Right ventricle myocardium superior (tissue), 1 donor: ENCODE measurements at places on chromosomes 3 and 15. TPM values are rescaled to one million over a fixed set of nuclear protein-coding genes. Genes with fewer than 3 reads are reported as not detected.

DNA sequence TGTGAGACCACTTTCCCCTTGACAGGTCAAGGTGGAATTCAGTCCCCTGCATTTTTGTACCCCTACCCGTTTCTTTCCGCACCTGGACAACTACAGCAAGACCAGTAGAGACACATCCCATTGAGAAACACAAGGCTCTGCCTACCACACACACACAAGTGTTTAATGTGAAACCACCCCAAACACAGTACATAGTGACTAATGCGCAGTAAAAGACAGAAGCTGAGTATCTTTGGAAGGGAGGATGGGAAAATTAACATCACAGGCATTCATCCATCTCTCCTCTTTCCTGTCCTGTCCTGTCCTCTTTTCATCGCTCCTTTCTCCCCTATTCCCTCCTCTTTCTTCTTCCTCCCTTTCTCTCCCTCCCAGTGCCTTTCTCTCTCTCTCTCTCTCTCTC, 64.8 kb downstream of the SCN11A start:
- DNase-seq = no peak

DNA sequence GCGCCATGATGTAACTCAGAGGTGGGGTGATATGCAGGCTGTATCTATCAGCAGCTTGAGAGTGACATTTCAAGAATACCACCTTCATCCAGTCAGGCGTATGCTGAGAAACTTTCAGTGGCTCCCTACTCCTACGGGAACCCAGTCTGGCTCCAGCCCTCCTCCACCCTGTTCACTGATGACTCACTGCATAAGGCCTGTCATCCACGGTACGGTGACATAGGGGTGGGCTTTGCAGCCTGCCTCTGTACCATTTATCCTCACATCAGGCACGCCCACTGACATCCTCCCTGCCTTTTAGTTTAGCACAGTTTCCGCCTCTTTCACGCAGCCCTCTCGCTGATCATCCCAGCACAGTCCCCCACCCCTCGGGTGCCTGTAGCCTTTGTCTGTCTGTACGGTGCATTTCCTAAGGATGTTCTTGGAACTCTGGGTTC, 11.7 kb downstream of the PXYLP1 start:
- no peak for DNase-seq

DNA sequence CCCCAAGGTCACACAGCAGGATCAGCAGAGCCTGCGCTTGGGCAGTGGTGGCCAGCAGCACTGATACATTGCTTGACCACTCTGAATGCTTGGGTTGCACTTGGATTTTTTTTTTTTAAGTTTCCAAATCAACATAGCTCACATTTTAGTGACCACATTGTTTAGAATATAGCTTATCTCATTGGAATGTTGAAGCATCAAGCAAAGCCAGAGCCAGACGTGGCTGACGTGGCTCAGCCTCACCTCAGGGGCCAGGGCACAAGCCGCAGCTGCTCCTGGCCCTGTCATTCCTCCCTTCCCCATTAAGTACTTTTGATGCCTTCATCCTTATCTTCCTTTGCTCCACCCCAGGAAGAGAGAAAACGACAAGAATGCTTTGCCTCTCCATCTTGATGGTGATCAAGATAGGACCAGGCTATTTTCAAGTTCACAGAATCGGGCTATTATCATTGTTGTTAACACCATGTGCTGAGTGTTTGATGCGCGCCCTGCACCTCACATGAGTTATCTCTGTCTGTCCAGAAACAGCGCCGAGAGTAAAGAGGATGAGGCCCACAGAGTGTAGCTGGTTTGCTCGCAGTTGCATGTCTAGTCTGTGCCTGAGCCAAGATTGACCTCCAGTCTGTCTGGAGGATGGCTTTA, 75.8 kb downstream of the AAGAB start:
- no peak for DNase-seq

DNA sequence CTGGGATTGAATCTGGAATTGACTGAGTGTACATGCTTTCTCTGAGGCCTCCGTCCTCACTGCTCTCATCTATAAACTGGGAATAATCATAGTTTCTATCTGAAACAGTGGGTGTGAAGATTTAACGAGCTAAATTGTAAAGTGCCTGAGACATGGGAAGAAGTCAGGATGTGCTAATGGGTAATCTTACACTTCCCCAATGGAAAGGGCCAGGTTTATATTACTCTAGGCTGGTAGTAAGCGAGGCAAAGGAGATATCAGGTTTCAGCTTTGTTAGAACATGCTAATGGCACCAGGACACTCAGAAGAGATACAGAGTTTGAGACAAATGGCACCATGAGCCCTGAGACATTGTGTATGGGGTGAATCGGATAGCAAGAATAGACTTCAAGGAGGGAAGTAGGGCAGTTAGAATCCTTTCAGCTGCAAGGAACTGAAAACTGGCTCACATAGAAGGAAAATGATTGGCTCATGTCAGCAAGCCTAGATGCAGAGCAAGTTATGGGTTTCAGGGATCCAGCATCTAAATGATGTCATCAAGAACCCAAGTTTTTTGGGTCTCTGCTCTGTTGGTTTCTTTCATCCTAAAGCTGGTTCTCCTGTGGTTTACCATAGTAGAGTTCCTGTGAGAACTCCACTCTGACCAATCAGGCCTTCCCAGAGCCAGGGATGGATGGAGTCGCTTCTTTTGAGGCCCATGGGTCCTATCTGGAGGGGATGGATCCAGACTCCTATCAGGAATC, 21.8 kb downstream of the FLNB start:
- DNase-seq = no peak

GRCh38 chr3:55647670-55648069, 160.6 kb upstream of the WNT5A start:
- DNase-seq = no peak

- DNase-seq = no peak
Observed at GRCh38 chr3:177350121-177350520, 152.8 kb upstream of the TBL1XR1 start.

DNA sequence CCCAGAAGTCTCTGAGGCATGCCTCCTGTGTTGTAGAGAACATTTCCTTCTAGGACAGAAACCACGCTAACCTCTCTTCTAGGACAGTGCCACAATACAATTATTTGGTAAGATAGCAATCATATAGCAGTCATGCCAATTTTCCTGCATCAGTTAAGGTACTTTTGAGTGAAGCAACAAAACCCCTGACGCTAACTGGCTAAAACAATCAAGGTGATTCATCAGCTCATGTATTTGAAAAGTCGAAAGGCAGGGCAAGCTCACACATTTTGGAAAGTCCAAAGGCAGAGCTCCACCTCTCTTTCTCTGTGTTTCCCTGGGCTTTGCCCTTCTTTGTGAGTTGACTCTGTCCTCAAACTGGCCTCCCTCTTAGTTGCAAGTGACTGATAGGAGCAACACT, 10.1 kb downstream of the TERC start:
- DNase-seq = no peak

- no peak for DNase-seq
Observed at GRCh38 chr3:157447026-157447694, 10.5 kb downstream of the PTX3 start.

- DNase-seq = no peak
Observed at GRCh38 chr3:10173095-10173925, 8.6 kb downstream of the IRAK2 start.

DNA sequence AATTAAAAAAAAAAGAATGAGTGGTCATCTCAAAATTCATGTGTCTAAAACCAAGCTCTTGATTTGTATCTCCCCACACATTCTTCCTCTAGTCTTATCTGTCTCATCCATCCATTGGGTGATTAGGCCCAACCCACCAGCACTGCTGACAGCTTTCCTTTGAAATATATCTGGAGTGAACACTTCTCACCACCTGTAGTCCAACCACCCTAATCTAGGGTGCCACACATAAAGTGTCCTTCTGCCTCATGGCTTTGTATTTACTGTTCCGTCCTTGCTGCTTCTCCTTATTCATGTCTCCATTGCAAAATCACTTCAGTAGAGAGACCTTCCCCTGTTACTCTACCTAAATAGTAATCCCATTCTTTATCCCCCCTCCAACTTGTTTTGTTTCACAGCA, 82.4 kb upstream of the PTX3 start:
- DNase-seq = no peak

DNA sequence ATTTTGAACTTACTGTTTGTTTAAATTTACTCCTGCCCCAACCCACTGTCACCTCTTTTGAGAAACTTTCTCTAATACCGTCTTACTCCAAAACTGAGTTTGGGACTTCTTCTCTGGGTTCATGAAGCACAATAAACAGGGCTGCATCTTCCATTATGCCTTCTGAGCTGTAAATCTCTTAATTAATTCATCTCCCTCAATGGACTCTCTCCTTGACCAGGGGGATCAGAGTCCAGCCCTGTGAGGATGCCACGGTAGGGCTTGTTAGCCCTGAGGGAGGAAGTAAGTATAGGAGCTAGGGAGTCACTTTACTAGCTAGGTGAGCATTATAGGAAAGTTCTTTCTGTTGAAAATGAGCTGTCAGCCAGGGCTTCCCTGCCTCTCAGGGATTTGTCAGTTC, 299.3 kb upstream of the SATB1 start:
- DNase-seq = no peak

- DNase-seq = no peak
Observed at GRCh38 chr3:151226088-151226563, 23.1 kb upstream of the GPR171 start.

- no peak for DNase-seq
Observed at GRCh38 chr15:28881600-28881999, 4.2 kb upstream of the APBA2 start.

DNA sequence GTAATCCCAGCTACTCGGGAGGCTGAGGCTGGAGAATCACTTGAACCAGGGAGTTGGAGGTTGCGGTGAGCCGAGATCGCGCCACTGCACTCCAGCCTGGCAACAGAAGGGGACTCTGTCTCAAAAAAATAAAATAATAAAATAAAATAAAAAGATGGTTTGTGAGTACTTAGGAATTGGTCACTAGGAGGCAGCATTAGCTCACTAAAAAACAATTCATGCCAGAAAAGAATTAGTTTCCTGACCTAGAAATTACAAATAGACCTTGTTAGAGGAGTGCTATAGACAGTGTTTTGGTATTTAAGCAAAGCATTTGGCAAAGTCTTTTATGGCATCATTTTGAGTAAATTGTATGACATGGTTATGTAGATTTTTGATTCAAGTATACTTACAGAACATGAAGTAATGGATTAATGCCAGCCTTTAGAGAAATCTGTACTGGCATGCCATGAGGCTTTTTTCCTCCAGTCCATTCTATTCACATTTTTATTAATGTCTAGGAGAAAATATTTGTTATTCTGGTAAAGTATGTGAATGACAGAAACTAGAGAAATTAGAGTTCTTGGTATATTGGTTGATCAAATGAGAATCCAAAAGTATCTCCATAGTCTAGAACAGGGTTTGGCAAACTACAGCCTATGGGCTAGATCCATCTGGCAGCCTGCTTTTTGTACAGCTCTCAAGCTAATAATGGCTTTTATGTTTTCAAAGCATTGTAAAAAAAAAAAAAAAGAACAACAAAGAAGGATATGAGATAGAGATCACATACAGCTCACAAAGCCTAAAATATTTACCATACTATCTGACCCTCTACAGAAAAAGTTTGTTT, 81.6 kb downstream of the LRRC49 start:
- DNase-seq = no peak

DNA sequence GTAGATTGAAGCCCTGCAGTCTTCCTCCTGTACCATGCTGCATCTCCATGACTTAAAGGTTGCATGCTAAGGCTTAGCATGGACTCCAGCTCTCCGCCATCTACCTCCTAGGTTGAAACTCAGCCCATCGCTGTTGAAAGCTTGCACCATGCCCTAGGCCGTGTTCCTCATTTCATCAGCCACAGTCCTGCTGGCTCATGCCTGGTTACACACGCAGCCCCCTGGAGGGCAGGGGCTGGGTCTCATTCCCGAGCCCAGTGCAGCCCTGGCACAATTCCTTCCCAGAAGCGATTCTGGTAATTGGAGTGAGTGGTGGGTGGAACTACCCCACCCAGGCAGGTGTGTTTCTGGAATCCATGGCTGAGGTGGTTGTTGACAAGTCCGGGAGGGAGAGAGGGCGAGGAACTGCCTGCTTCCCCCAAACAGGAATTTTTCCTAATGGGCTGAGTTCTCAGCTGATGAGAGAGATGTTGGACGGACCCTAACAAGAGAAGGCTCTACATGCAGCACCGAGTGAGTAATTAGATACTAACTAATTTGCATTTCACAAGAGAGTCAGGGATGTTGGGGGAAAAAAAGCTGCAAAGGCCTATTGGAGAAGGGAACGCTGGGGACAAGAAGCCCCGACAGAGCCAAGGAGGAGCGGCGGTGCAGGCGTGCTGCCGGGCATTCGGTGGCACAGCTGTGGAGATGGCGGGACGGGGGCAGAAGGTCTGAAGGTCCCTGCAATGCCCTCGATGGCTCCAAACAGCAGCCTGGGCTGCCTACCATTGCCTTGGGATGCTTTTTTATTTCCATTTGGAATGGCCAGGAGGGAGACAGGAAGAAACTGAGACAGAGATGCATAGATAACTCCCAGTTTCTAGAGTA, 92.3 kb upstream of the TLE3 start:
- no peak for DNase-seq

- DNase-seq = no peak
Observed at GRCh38 chr3:149274220-149274619, 52.6 kb upstream of the CP start.

- DNase-seq = no peak
Observed at GRCh38 chr3:111913163-111913763, 54.2 kb downstream of the PHLDB2 start.

DNA sequence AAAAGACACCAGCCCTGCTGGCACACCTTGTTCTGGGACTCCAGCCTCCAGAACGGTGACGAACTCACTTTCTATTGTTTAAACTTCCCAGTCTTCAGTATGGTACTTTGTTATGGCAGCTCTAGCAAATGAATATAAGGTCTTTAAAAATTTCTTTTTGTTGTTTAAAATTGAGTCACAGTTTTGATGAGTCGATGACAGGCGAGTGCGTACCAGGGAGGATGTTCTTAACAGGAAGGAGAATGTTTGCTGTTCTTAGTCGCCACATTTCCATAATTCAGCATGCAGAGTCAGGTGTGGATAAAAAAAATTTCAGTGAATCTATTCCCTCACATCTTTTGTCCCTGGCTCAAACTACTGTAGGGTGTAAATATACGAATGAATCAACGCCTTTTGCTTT, 12.4 kb downstream of the DNASE1L3 start:
- DNase-seq = no peak

- no peak for DNase-seq
Observed at GRCh38 chr3:69288161-69288895, 97.6 kb downstream of the FRMD4B start.

- DNase-seq = no peak
Observed at GRCh38 chr3:132435224-132435910, 18.1 kb downstream of the DNAJC13 start.

Gene DNAH12
- total RNA-seq = 0.08 TPM

Gene TRMT10C
- total RNA-seq = 25.6 TPM

Gene SLC2A2
- total RNA-seq = not detected

Gene SKOR1
- total RNA-seq = 0.11 TPM

Gene WDR72
- total RNA-seq = 0.13 TPM

Gene POPDC2
- total RNA-seq = 538 TPM

Gene GOLGA8S
- 0.16 TPM for total RNA-seq

Gene SLC6A1
- total RNA-seq = 0.73 TPM

Gene ADCY5
- total RNA-seq = 225 TPM

Gene TBCCD1
- 6.2 TPM for total RNA-seq

Gene C2CD4A
- not detected for total RNA-seq

Gene ISL2
- not detected for total RNA-seq

Gene LRRIQ4
- not detected for total RNA-seq

Gene LMAN1L
- 20.6 TPM for total RNA-seq
